ENCODE measurements at places on chromosomes 5 and 9.
A peak's percentile ranks its signal among the peaks of the same experiment; 100 is the strongest.

DNA sequence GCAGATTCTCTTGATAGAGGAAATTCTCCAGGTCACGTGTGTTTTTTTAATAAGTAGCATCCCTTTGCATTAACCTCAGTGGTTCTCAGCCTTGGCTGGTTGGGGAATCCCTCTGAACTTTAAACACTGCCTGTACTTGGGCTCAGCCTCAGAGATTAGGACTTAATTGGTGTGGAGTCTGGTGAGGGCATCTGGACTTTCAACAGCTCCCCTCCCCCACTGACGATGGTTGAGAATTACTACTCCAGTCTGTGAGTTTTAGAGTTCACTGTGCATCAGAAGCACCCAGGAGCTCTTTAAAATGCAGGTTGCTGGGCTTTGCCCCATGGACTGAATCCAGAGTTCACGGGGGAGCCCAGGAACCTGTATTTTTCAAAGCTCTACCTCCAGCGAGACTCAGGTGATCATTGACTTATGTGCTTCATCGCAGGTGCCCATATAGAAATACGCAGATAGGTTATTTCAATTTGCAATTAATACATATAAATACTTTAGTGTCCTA, 71.4 kb downstream of the DAPK1 start:
- DNase-seq = no peak

DNA sequence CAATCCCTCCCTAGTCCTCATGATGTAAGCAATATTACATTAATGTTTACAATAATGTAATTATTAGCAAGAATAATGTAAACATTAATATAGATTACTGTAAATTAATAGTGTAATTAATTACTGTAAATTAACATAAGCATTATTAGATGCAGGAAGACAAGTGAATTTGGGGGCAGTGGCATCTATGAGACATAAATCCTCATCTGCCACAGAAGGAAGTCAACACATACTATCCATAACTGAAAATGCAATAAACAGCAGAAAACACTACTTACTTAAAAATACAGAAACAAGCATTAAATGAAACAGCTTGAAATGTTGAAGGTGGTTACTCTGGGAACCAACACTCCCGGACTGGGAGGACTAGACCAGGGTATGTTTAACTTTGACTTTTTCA, 685 bp upstream of the NIPSNAP3A start:
- DNase-seq = no peak

- no peak for DNase-seq
Measured at GRCh38 chr5:32454821-32455220, 10.3 kb upstream of the ZFR start.

GRCh38 chr9:123033864-123034601, 566 bp downstream of the GPR21 start:
- peak; percentile 1 for DNase-seq

DNA sequence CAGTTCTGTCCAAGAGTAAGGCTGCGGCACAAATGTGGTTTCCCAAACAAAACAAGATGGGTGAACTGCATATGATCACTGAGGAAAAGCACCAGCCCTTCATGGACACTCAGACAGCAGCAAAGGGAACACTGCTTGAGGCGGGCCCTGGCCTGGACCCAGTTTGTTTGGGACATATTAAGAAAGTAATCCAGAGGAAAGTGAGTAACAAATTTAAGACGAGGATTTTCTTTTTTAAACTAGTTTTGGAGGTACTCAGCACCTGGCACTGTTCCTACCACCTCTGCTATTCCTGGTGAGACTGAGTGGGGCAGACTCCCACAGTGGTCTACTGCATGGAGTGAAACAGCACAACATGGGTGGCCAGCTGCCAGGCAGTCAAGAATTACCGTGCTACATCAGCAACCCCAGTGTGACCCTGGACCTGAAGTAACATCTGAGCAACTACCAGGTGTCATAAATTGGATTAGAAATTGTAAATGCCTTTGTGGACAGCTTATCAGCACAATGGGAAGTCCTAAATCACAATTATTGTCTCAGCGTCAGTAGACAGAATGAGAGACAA, 28.5 kb downstream of the P4HA2 start:
- no peak for DNase-seq

DNA sequence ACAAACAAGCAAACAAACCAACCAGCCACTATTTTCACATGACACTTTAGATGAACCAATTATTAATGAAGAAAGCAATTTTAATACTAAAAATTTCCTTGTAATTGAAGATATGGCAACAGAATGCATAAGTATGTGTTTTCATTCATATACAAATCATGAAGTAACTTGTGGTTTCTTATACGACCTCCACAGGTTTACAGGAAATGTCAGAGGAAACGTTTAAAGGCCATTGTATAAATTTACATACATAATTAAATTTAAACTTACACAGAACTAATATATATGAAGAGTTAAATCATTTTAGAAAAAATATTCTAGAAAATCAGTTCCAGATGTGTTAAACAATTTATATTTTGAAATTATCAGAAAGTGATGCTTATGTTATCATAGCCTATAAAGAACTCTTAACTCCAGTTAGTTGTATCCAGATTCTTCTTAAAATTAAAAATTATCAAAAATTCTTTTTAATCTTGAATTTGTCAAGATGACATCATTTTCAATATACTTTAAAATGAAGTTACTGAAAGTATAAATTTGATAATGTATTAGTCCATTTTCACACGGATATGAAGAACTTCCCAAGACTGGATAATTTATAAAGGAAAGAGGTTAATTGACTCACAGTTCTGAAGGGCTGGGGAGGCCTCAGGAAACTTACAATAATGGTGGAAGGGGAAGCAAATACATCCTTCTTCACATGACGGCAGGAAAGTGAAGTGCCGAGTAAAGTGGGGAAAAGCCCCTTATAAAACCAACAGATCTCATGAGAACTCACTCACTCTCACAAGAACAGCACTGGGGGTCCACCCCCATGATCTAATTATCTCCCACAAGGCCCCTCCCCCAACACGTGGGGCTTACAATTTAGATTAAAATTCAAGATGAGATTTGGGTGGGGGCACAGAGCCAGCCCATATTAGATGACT, 192.0 kb downstream of the PIK3R1 start:
- no peak for DNase-seq

DNA sequence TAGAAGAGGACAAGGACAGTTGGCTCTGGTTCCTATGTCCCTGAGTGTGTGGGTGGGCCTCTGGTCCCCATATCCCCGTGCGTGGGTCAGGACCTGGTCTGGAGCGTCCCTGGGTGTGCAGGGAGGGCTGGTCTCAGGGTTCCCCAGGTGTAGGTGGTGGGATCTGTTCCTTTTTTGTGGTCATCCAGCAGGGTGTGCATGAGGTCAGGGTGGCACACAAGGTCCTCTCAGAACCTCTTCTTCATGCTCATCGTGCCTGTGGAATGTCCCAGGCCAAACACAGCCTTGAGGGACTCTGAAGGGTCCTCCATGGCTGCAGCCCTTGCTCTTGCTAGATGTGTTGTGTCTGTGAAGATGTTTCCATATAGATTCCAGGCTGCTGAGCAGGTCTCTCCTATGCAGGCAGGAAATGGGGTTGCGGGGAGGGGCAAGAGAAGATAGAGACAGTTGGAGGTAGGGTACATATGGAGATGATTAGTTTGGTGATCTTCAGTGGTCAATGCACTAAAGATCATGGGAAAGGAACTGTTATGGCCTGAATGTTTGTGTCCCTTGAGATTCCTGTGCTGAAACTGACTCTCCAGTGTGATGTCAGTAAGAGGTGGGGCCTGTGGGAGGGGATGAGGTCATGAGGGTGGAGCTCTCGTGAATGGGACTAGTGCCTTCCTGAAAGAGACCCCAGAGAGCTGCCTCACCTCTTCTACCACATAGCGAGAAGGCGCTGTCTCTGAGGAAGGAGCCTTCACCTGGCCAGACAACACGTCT, 53.1 kb downstream of the NXNL2 start:
- no peak for DNase-seq

GRCh38 chr9:92763721-92764380, 782 bp downstream of the BICD2 start:
- DNase-seq = no peak

- DNase-seq = no peak
Measured at GRCh38 chr9:111348821-111349271, 18.8 kb upstream of the OR2K2 start.

DNA sequence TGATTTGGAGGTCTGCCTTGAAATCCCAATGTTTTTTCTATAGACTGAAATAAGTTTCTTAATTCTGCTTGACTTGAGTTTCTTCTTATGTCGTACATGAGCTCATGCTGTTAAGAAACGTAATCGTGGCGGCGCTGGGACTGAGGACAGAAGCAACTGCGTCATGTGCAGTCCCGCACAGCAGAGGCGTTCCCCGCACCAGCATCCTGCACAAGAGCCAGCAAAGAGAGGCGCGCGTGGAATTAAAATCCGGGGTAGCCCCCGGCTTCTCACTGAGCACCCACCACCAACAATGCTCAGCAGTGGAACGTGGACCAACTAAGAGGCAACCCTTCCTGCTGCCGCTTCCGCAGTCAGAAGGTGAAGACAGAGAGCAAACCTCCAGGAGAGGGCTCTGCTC, 496.2 kb upstream of the ADAMTS16 start:
- no peak for DNase-seq

DNA sequence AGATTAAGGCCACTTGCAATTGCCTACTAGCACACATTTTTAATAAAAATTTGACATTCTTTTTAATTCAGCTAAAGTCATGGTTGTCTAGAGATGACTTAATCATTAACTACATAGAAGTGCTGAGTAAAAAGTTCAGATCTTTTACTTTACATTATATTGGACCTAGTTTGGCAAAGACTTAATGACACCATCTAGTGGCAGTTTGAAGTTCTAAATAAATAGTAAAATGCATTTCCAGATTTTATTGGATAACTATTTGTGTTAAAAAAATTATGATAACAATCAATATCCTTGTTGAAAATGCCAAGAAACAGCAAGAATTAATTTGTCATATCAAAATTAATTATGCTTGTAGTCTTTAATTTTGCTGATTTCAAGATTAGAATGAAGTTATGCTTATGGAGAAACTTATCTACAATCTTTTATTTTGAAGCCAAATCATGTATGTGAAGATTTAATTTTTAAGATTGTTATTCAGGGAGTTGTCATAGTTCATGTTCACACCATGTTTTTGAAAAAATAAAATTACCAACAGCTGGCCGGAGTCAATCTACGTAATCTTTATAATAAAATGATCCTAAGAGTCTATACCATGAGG, 69.6 kb upstream of the PJA2 start:
- no peak for DNase-seq

DNA sequence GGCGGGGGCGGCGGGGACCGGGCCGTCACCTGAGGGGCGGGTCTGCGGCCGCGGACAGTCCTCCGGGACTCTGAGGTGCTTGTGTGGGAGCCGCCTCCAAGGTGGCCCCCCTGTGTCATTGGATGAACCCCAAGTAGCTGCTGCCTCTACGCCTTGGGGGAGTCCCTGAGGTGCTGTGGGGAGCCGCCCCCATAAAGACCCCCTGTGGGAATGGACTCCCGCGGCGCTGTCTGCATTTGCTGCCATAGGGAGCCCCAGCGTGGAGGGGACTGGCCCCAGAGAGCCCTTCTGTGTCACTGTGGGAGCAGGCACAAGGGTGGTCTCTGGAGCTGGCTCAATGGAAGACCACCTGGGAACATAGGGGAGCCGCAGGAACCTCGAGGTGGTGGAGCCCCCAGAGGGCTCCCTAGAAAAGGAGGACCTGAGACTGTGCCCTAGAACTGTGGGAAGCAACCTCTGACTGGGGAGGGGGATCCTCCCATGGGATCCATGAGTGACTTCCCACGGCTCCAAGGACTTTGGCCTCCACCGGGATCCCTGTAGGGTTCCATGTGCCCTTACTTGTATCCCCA, 412 bp downstream of the PHF24 start:
- DNase-seq = no peak

DNA sequence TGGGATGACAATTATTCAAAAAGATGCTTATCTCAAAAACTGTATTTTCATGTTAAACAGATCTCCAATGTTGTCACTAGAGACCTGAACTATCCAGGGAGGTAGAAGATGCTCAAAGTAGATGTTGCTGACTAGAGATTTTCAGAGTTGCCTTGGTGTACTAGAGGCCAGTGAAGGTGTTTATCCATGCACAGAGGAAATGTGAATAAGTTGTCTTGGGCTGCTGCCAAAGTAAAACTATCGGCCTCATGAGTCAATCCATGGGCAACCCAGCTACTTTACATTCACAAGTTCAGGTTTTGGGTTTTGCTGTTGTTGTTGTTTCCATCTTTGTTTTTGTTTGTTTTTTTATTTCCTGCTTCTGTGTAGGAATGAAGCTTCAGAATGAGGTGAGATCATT, 141.1 kb upstream of the RANBP3L start:
- no peak for DNase-seq

DNA sequence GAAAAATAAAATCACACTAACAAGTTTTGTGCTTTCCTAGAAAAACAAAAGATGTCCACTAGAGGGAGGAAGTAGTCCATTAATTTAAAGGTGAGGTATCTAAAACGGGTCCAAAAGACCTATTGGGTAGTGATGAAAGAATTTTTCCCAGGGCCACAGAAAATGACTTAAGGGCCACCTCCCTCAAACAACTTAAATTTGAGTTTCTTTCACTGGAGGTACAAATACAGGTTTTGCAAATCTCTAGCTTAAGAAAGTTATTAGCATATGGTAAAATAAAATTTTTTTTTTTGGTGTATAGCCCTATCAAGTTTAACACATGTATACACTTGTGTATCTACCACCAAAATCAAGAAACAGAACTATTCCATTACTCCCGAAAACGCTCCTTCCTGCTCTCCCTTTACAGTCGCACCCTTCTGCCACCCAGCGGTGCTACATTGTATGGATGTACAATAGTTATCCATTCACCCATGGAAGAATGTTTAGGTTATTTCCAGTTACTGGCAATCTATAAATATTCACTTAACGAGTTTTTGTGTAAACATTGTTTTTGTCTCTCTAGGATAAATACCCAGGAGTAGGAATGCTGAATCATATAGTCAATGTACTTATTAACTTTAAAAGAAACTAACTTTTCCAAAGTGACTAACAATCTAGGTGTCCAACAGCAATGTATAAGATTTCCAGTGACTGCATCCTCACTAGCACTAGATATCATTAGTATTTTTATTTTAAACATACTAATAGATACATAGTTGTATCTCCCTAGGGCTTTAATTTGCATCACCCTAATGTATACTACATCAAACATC, 21.9 kb downstream of the DEPDC1B start:
- peak; percentile 34 for DNase-seq

GRCh38 chr5:95317687-95318086, 32.8 kb upstream of the MCTP1 start:
- no peak for DNase-seq

- no peak for DNase-seq
Measured at GRCh38 chr5:143433670-143434069, 30.2 kb upstream of the NR3C1 start.

DNA sequence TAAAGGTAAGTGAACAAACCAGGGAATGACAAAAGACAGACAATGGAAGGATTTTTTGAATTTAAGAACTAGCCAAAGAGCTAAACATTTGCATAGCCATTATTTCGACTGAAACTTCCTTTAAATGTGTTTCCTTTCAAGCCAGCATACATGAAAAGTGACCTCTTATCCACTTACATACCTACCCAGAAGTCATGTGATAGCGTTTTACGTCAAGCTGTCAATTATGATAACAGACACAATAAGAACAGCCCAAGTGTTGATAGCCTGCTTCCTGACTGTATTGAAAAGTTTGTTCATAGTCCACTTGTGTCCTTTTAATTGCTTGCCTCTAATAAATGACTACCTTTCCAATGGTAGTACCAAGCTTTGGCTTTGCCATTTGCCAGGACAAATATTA, 206.0 kb downstream of the NFIB start:
- DNase-seq = no peak
